Fibroblast of gingiva (primary cell): ENCODE measurements at places on chromosomes 5 and 9.
A peak's percentile ranks its signal among the peaks of the same experiment; 100 is the strongest.

- DNase-seq = no peak
These were observed 12.9 kb downstream of the DOLPP1 start for GRCh38 chr9:129093602-129094386.

- peak; percentile 29 for DNase-seq
These were observed 340.6 kb upstream of the DAB2 start for GRCh38 chr5:39765366-39765765.

GRCh38 chr9:128266868-128267590 lies 8.8 kb downstream of the GOLGA2 start:
- no peak for DNase-seq

GRCh38 chr5:74544811-74545210 lies 95.7 kb downstream of the ENC1 start:
- no peak for DNase-seq

DNA sequence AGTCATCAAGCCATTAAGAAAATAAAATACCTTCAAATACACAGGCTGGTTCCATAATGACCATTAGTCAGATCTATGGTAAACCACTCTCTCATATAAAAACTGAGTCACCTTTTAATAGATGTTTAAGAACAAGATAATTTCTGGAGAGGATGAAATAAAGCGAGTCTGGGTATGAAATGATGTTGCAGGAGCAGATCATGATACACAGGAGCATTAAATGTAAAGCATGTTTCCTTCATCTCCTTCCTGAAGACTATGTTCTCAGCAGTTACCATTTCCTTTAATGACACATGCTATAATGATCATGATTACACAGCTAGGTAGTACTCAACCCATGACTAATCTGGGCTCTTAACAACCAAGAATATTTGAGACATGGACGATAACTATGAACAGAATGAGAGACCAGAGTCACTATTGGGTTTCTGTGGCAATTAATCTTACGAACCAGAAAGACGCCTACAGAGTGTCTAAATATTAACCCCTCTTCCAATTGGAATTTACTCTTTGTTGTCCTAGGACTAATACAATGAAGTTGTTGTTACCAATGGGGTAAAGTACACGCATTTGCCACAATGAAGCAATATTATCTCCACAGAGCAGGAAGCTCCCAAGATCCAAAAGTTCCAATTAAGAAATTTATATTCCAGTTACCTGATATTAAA lies 105.6 kb downstream of the NR6A1 start:
- no peak for DNase-seq

GRCh38 chr5:105899726-105900125 lies 1771.0 kb downstream of the EFNA5 start:
- DNase-seq = no peak

GRCh38 chr9:110099236-110100095 lies 108.5 kb downstream of the C9orf152 start:
- DNase-seq = peak; percentile 77

DNA sequence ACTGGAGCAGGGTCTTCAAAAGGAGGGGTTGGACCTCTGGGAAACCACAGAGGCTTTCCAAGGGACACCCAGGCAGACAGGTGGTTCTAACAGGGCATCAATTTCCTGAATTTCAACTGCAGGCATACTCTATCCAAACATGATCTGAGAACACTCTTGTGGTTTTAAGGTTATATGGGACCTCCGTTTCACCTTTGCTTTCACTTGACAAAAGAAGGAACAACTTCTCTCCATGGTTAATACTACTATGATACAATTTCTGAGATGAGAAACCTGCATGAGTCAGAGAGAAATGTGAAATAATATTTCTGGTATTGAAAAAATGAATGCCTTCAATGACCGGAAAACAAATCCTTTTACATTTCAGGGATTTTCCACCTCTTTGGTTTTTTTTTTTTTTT lies 28.0 kb upstream of the ERAP1 start:
- DNase-seq = no peak

DNA sequence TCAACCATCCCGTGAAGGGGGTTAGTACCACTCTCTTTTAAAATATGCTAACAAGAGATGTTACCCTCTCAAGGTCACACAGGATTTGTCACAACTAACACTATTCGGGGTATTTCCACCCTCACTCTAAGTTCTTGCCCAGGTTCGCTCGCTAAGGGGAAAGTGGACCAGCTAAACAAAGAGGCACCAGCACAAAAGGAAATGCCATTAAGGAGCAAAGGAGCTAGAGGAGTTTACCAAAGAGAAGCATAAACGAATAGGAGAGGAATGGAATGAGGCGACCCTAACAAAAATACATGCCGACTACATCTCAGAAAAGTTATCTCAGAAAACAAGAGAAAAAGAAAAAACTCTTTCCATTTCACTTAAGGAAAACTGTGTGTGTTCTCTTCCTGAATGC lies 170.9 kb downstream of the DCP2 start:
- DNase-seq = no peak

DNA sequence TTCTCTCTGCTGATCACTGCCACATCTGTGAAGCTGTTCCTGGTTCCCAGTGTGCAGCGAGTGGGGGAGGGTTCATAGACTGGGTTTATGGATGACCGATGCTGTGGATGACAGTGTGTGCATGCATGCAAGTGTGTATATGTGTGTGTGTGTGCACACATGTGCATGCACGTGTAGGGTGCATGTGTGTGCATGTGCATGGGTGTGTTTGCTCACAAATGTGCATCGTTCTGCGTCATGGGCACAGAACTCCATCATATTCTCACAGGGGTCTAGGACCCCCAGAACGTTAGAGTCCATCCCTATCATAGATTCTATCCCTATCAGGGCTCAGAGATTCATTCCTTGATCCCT lies 134.0 kb downstream of the PHF2 start:
- no peak for DNase-seq

GRCh38 chr5:111697881-111698757 lies 58.9 kb downstream of the NREP start:
- DNase-seq = peak; percentile 50

GRCh38 chr5:126763371-126763770 lies 13.6 kb upstream of the LMNB1 start:
- DNase-seq = no peak

DNA sequence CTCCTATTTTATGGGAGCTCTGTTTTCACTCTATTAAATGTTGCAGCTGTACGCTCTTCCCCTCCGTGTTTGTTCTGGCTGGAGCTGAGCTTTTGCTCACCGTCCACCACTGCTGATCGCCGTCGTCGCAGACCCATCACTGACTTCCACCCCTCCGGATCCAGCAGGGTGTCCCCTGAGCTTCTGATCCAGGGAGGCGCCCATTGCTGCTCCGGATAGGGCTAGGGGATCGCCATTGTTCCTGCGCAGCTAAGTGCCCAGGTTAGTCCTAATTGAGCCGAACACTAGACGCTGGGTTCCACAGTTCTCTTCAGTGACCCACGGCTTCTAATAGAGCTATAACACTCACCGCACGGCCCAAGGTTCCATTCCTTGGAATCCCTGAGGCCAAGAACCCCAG lies 96.2 kb upstream of the PRDM9 start:
- DNase-seq = no peak

GRCh38 chr9:94881023-94881422 lies 154.5 kb downstream of the AOPEP start:
- DNase-seq = peak; percentile 74

DNA sequence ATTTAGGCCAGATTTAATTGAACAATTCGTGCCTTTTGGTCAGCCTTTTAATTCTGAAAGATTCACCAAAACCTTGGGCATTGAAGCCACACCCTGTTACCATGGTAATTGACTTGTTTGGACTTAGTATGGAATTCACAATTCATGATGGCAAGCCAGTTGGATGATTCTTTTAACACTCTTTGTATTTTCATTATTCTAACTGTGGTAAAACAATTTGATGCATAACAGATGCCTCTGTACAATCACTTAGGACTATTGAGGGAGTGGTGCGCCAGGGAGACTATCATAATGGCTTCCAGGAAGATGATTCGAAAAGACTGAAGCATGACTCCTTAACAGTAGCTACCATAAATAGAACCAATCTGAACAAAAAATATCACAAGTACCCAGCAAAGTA lies 381.1 kb upstream of the ADAMTS16 start:
- no peak for DNase-seq

GRCh38 chr9:127153501-127153900 lies 31.1 kb upstream of the ANGPTL2 start:
- no peak for DNase-seq

- no peak for DNase-seq
These were observed 6.6 kb downstream of the CWC27 start for GRCh38 chr5:64775291-64775690.

DNA sequence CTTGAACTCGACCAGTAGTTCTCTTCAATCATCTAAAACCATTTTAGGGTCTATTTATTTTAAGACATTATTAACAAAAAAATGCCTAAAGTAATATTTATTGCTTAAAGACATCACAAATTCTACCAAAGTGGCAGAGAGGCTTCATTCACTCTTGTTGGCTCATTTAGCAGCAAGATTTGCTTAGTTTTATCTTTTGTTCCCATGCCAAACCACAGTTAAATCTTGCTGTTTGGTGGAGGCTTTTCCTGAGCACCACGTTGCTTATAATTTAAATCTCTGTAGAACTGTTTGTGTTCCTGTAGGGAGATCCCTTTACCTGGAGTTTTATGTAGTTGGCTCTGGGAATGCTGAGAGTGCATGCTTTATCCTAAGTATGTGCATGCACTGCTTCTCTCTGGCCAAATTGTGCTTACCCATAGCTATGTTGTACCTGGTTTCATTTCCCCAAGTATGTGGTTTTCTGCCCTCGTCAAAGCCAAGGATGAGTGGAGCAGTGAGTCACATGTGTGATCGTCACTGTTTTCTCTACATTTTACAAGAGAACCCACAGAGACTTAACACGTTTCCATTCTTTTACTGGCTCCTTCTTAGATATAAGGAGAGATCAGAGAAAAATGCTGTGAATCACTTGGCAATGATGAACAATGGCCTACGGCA lies 42.1 kb upstream of the MAST4 start:
- DNase-seq = no peak

- no peak for DNase-seq
These were observed 856.6 kb downstream of the MAT2B start for GRCh38 chr5:164361986-164362385.

DNA sequence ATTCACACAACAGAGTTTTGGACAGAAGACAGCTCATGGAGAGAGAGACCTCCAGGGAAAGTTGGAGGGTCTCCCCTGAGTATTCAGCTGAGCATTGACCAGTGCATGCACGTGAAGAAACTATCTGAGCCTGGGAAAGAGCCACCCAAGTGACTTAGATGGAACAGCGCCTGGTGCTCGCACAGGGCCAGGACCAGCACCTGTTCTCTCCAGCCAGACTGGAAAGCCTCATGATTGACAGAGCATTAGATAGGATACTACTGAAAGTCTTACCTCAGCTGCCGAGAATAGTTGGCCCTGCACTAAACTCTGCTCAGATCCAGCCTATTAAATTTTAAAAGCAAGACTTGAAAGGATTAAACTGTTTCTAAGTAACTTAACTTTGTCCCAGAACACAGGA lies 28.3 kb upstream of the NEURL1B start:
- no peak for DNase-seq

DNA sequence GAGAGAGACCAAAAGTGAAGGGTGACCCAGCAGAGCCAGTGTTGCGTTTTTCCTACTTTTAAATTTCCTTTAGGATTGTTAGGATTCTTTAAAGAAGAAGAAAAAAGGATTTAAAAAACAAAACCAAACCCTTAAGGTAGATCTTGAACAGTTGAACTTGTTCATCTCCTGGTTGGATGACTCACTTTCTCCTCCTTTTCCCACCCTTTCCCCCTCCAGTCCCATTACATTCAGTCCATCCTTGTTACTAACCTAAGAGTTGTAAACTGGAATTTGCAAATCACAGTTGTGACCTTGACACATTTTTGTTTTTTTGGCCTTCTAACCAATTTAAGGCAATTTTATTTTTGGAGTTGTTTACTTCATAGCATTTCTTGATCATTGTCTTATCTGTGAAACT lies 289.2 kb downstream of the ARHGAP26 start:
- no peak for DNase-seq

GRCh38 chr9:93168581-93168980 lies 15.4 kb upstream of the WNK2 start:
- no peak for DNase-seq

DNA sequence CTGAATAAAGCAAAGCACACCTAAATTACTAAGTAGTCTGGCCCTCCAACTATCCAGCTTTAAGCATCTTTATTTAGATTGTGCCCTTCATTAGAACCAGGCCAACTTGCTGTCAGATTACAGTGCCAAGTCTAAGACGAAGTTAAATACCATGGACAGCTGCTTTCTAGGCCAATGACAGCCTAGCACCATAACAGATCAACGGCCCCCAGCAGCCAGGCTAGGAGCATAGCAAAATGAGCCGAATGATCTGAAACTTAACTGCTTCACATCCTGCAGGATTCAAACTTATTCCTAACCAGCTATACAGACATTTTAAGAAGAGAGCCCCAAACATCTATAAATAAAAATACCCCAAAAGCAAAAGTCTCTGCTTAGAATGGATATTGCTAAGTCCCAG lies 6.8 kb downstream of the SLC24A2 start:
- no peak for DNase-seq

- peak; percentile 69 for DNase-seq
These were observed at the start of gene CDO1 for GRCh38 chr5:115816226-115817081. TSS of gene CDO1 (minus strand) at chr5:115816659. CDS start at chr5:115816397, 262 bp downstream.

- DNase-seq = no peak
These were observed 91.8 kb downstream of the SEMA5A start for GRCh38 chr5:9454012-9454481.

- DNase-seq = no peak
These were observed 50.7 kb downstream of the TMEM167A start for GRCh38 chr5:83026516-83026915.
